Right renal pelvis (tissue), 4 donors: ENCODE measurements at places on chromosomes 2 and 18.

- DNase-seq: no peak
Observed at GRCh38 chr2:141280037-141280436, 850.8 kb downstream of the LRP1B start.

GRCh38 chr2:102114290-102114721 is 28.2 kb upstream of the IL1R1 start:
- DNase-seq: no peak

GRCh38 chr18:57276829-57277228 is 75.5 kb upstream of the ST8SIA3 start:
- DNase-seq: no peak

GRCh38 chr2:78541451-78542267 is 483.8 kb upstream of the REG3G start:
- DNase-seq: no peak

DNA sequence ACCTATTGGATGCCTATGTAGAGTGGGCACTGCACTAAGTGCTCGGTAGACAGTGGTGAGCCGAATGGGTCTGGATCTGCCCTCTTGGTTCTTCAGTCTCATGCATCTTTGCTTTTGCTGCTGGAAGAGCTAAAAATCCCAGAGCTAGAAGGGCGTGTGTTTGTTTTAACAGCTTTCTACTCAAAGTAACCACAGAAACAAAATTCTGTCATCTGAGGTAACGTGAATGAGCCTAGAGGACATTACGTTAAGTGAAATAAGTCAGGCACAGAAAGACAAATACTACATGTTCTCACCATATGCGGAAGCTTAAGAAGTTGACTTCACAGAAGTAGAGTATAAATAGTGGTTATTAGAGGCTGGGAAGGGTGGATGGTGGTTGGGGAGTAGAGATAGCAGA is 119.8 kb downstream of the PLB1 start:
- DNase-seq: no peak

GRCh38 chr2:230335461-230335863 is 8.5 kb downstream of the SP140L start:
- no peak for DNase-seq

DNA sequence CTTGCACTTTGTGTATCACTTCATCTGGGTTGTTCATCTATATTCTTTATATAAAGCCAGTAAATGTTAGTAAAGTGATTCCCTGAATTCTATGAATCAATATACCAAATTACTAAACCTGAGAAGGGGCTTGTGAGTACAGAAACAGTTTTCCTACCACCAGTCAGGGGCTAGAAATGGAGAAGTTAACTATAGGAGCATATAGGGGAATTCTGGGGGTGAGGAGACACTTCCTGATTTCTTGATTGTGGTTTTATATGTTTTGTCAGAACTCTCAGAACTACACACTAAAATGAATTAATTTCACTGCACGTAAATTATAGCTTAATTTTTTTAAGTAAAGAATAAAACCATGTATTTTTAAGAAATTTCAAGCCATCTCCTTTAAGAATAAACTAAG is 93.7 kb downstream of the SESTD1 start:
- DNase-seq: no peak

DNA sequence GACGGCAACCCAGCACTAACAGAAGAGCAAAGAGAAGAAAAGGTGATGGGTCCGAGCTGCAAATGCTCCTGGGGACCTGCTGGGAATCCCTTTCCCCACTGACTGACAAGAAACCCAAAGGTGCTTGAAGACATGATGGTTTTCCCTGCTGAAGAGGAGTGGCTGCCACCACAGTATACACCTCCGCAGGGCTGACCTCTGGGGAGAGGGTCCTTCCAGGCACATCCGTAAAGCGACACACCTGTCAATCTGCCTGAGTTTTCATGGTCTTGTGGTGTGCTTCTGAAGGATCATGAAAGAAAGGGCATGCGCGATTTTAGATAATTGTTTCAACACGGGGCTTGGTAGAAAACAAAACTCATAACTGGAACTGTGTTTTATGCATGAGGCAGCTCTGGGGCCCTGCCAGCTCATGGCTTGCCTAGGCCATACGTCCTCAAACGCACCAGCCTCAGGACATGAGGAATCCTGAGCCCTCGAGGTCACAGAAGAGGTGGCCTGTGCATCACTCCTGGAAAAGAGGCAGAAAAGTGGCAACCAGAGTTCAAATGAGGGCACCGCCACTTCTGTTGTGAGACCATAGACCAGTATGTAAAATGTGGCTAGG is 51.8 kb downstream of the SERTAD2 start:
- no peak for DNase-seq

DNA sequence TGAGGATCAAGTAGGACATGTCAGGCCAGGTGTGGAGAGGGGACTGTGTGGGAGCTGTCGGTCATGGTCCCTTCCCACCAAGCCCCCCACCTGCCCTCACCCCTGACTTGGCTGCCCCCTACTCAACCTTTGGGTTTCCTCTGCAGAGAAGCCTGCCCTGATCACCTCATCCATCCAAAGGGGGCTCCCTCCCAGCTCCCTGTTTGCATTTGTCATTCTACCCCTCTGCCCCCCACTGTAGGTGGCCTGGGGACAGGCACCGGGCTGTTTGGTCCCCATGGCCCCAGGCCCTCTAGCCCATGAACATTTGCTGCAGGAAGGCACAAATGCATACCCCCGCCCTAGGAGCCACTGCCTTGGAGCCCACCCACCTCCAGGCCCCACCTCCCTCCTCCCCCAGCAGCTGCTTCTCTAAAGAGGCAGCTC is 115.0 kb downstream of the SMAD7 start:
- no peak for DNase-seq

DNA sequence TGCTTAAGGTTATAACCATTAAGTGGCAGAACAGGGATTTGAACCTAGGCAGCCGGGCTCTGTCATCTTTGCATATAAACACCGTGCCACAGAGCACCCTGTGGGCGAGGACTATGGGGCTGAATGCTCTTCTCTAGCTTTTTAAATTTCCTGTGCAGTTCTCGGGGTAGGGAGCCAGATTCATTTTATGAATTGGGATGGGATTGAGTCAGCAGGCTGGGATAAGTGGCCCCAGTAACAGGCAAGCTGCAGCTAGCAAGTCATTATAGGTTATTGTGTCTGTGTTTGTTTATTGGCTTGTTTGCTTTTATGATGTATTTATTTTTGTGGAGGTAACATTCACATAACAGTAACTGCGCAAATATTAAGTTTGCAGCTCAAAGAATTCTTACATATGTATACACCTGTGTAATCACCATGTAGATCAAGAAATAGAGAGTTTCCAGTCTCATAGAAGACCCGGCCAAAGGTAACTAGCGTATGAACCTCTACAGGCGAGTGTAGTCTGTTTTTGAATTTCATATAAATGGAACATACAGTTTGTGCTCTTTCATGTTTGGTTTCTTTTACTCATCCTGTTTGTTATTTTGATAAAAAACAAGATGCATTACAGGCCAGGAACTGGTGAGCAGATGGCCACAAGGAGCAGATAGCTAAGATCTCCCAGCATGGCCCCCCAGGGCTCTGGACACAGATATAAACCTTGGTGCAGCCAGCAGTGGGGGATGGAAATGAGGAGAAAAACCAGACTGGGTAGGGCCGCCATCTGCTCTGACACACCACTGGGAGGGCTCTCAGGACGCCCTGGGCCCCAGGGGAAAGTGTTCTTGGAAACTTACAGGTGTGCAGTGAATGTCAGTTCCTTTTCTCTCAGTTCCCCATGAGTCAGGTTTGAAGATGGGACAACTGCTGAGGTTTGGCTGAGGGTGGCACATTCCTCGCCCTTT is 49.2 kb upstream of the GPR155 start:
- no peak for DNase-seq

DNA sequence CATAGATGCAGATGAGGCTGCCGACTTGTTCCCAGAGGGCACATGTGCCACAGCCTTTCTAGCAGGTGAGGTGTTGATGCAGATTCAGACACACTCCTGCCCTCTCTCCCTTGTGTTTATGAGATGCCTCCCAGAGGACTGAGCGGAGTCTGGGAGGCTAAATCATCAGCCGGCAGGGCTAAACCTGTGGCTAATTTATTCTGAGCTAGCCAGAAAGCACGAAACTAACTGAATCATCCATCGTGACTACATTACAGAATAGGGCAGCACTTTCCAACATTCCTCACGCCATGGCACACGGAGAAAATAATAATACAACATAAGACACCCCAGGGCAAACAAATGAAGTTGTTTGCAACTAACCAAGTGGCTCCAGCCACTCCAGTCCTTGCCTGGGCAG is 101.7 kb upstream of the FZD7 start:
- DNase-seq: no peak

DNA sequence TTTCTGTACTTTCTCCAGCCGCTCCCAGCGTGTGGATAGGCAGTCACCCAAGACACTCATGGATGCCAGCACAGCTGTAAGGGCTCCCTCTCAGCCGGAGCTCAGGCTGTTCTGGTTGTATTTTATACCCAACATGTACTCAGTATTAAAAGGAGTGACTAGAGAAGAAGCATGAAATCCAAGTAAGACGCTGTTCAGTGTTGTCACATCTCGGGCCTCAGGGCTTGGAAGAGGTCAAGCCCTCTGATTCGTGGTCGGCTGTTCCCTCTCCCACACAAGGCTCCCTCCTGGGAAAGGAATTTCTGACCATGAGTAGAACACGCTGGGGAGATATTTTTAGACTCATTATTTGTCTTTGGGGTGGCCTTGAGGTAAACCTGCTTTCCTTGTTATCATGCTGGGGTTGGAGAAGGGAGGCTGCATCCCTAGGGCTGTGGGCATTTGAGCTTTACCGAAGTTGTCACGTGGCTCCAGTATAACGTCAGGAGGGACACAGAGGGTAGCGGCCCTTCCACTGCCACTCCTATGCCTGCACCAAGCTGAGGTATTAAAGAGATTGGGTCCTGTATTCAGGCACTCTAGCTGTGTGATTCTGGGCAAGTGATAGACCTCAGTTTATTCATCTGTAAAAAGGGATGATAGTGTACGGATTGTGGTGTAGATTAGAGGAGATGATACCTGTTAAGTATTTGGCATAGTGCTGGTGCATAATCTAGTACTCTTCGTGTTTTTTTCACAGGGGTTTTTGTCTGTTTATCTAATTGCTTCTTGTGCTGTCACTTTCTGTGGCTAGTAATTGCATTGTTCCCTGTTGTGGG is 34.1 kb downstream of the HK2 start:
- DNase-seq: no peak

GRCh38 chr18:47912794-47913585 is 17.5 kb downstream of the SMAD2 start:
- DNase-seq: no peak

DNA sequence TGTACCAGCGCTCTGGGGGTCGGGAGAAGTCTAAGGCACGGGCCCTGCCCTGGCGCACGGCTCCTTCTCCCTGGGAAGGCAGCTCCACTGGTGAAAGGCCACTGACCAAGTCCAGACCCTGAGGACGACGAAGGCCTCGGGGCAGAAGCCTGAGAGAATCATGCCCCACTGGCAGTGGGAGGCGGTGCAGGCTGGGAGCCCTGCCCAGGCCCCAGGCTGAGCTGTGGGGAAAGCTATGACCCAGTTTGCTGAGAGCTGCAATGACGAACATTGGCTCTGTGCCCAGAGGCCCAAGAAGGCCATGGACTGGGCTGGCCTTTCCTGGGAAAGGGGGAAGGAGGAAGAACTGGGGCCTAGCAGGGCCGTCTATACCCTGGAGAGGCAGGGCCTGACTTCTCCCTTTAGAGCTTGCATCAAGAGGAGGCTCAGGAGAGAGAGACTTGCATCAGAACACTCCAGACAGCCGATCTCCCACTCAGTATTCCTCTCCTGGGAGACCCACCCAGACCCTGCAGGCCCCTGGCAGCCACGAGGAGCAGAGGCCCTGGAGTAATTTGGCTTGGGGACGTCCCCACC is 32.9 kb downstream of the HS1BP3 start:
- peak; percentile 81 for DNase-seq

- no peak for DNase-seq
Observed at GRCh38 chr2:190615555-190616200, 33.2 kb upstream of the NAB1 start.

DNA sequence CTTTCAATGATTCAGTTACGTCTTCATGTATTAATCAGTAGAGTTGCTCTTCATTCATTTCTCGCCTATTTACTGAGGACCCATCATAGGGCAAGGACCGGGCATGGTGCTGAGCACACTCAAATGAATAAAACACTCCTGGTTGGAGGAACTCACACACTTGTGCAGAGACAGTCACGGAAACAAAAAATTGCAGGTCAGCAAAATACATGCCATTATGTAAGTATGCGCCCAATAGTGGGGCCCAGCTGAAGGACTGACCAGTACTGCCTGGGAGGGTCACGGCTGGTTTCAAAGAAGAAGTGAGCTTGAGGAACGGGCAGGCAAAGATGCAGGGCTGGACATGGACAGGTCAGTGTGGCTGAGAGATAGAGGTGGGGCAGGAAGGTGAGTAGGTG is 102.9 kb downstream of the DDX1 start:
- DNase-seq: no peak

DNA sequence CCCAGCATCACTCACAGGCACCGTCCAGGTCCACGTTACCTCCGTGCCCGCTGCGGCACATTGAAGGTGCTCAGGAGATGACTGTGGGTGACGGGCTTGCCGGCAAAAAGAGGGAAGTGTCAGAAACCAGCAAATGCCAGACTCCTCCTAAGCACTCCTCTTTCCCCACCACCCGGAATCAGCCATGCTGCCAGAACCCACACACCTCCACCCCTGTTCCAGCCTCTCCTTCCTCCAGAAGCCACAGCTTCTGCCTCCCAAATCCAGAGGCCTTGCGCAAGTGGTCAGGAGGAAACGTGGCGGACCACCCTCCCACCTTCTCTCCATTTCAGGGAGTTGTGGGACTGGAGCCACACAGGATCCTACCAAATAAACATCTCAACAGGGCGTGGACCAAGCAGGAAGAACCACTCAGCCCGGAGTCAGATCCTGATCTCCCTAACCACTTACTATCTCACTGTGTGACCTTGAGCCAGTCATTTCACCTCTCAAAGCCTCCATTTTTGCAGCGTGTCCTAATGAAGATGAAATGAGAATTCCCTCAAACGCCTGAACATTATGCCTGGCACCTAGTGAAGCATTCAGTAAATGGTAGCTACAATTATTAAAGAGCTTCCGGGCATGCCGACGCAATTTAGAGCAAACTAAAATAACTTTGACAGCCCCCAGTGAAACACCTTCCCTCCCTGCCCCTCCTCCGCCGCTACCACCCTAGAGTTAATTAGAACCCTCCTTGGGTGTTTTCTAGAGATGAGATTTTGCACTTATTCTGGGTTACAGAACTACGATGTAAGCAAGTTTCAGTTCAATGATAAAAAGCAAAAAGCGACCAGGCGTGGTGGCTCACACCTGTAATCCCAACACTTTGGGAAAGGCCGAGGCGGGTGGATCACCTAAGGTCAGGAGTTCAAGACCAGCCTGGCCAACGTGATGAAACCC is 32.9 kb downstream of the SMAD7 start:
- DNase-seq: no peak
